ENCODE measurements at places on chromosomes 6 and 20.

DNA sequence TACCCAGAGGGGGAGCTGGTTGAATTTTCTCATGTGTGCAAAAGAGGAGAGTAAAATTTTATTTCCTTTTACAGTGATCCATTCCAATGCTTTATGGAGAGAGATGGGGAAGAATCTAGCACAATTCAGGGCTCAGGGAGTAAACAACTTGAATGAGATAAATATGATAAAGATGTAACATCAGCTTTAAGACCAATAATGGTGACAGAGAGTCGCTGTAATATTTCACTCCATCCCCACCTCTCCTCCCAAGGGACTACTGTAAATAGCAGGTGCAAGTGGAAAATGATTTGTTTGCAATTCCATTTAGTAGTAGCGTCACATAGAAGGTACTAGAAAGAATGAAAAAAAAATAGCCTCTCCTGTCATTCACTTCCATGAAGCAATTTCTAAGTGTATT lies 4.8 kb downstream of the CRISP3 start:
- no peak for DNase-seq

GRCh38 chr6:44053106-44053756 lies 74.0 kb downstream of the MRPL14 start:
- no peak for DNase-seq

- no peak for DNase-seq
Measured at GRCh38 chr6:150032598-150032997, 7.3 kb upstream of the RAET1L start.

GRCh38 chr6:43995137-43995536 lies 132.1 kb downstream of the MRPL14 start:
- DNase-seq = no peak

DNA sequence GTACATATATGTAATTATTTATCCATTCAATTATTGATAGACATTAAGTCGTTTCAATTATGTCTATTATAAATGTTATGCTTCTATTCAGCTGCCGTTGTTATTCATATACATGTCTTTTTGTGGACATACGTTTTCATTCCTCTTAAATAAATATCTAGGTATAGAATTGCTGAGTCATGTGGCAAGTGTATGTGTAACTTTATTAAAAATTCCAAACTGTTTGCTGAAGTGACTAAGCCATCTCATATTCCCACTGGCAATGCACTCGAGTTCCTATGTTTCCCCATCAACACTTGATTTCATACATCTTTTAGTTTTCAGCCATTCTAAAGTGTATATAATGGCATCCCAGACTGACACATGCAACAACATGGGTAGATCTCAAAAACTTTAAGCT lies 739.7 kb upstream of the POU3F2 start:
- DNase-seq = no peak

DNA sequence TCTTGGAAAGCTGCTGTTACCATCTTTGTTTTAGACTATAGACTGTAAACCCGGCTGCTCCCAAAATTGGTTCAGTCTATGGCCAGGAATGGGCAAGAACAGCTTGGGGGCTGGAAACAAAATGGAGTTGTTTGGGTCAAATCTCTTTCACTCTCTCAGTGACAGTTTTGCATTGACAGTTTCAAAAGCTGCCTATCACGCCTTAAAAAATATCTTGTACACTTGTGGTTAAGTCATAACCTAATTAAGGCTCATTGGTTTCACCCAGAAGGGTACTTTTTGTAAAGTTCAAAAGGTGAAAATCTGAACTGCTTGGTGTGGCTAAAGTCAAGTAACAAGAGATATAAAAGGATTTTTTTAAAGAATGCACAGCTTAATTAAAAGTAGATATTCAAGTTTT lies 76.1 kb upstream of the PRL start:
- no peak for DNase-seq

DNA sequence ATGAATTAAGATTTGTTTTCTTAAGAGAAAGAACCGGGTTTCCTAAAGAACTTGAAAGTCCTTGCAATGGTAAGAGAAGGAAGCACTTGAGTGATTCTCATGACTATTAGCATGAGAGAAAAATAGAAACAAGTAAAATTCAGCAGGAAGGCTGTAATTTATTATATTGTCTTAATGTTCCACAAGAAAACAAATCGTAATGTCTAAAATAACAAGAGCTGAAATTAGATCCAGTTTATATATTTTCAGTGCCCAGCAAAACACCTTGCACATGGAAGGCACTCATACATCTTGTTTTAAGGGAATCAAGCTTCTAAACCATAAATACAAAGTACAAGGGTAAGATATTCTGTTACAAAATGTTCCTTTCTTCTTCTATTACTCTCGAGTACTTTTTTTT lies 229.4 kb upstream of the PLN start:
- DNase-seq = no peak

DNA sequence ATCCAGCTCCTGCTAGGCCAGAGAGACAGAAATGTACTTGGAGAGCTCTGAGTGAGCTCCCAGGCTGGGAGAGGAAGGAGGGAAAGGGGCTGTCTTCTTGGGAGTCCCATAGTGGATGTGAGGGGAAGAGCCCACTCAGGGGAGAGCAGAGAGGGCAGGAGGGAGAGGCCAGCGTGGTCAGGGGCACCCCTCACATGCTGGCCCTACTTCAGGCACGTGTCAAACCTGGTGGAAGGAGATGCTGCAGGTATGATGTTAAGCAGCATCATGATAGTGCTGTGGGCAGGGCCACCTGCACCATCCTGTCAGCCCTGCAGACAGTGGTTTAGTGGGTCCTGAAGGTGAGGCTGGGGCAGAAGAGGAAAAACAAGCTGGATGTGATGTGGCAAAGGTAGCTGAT lies 265.4 kb upstream of the RNF24 start:
- no peak for DNase-seq

DNA sequence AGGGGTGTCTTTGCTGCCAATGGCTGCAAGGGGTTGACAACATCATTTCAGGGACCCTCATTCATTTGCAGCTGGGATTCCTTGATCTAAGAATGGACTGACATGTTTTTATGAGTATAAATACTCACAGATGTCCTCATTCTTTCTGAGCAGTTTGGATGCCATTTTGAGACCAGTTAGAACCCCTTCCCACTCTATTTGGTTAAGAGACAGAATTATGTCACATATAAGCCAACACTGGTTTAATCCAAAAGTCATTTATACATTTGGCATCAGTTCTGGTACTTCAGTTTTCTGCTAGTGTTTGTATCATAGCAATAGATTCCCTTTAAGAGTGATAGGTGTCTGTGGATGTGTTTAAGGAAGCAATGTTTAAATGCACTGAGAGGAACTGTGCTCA lies 248.8 kb downstream of the SAMD5 start:
- DNase-seq = no peak

- DNase-seq = no peak
Measured at GRCh38 chr6:45707176-45707575, 308.5 kb downstream of the CLIC5 start.

GRCh38 chr6:169253337-169254238 lies at the start of gene THBS2:
Gene THBS2, minus strand, starts transcription at chr6:169253846. Its CDS starts 3,062 bp downstream, at chr6:169250784.
- DNase-seq = peak; percentile 88

- no peak for DNase-seq
Measured at GRCh38 chr6:57216235-57217101, 5.6 kb downstream of the RAB23 start.

- no peak for DNase-seq
Measured at GRCh38 chr20:49529470-49529869, 38.5 kb downstream of the PTGIS start.

- DNase-seq = no peak
Measured at GRCh38 chr20:15976047-15976736, 597.1 kb downstream of the KIF16B start.
